ENCODE measurements at places on chromosomes 5 and 9.

DNA sequence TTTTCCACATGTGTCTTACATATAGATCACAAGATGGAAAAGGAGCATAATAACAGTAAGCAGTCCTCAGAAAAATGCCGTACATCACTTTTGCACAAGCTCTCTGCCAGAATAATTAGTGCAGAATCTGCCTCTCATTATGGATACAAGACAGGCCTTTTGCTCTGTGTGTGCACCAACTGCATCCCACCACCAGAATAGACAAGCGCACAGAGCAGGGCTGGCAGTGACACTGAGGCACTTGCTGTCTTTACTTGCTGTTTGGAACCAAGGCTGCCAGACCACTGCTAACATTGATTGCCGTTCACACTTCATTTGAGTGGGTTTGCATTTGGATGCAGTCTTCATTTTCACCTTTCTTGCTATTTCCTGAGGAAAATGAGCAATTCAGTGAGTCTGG is 741.3 kb downstream of the TLE1 start:
- DNase-seq, result no peak

GRCh38 chr9:72305102-72305546 is 59.9 kb downstream of the ZFAND5 start:
- no peak for DNase-seq

DNA sequence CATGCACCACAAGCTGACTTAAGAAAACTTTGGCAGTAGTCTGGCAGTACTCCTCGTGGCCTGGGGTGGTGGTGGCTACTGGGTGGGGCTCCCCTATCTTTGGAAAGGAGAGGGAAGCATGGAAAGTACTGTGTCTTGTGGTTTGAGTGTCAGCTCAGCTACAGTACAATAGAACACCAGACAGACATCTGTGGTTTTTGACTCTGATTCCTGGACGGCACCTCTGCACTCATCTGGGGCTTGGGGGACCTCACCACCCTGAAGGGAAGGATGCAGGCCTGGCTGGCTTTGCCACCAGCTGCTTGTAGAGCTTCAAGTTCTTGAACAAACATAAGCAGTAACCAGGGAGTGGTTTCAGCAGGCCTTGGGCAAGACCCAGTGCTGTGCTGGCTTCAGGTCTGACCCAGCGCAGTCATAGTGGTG is 40.6 kb downstream of the TNFSF8 start:
- no peak for DNase-seq

- DNase-seq, result no peak
These were observed 78.9 kb downstream of the FAM170A start for GRCh38 chr5:119708076-119708790.

DNA sequence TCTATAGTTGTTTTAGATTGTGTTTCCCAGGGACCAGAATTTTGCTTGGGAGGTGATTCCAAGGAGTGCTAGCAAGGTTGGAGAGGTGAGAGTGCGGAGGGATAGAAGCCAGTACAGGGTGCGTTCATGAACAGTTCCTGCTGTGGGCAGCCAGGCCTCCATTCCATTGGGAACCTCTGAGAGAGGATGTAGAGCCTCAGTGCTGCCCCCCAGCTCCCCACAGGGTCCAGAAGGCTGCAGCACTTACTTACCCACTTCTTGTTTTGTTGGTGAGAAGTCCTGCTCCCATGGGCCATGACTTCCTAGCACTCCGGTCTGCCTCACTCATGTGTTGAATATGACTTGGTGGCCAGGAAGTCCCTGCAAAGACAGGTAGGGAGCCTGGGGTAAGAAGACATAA is 128.2 kb upstream of the GAS1 start:
- DNase-seq, result no peak

GRCh38 chr5:125109293-125109692 is 362.9 kb upstream of the ZNF608 start:
- no peak for DNase-seq

DNA sequence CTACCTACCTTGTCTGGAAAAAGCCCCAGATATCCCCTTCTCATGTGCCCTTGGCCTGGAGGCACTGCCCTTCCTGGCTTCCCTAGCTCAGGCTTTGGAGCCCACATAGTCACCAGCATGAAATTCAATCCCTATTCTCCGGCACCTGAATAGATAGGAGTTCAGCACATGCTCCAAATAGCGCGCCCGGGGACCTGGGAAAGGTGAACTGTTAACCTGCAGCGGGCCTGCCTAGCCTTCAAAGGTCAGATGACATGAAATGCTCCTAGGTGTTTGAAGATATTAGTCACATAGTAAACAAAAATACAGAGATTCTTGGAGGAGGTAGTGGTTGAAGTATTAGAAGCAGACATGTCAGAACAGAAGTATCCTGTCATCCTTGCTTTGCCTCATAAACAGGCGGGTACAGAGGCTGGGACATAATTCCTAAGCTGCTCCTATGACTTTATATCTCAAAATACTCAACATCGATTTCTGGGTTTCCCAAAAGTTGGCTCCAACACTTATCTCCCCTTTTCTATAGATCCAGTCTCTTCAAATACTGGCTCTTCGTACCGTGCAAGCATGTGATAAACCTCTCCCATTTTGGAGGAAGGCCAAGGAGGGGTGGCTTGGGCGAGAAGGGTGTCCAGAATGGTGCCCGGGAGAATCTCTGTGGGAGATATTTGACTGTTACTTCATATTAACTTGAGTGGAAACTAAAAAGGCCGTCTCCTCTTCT is 88.0 kb upstream of the ANKH start:
- no peak for DNase-seq

DNA sequence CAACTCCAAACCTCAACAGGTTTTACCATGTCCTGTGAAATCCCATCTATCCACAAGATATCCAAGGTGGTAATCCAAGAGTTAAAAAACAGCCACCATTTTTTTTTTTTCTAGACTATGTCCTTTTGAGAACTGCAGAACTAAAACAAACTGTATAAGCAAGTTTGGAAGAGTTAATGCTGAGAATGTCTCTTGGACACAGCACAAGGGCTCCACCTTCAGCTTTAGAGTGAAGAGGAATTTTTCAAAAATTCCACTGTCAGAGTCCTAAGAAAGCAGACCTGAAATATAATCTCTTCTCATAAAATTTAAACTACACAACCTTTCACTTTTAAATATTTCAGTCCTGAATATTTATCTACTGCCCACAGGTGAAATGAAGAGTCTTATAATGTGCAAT is 167.8 kb upstream of the CCNG1 start:
- no peak for DNase-seq

DNA sequence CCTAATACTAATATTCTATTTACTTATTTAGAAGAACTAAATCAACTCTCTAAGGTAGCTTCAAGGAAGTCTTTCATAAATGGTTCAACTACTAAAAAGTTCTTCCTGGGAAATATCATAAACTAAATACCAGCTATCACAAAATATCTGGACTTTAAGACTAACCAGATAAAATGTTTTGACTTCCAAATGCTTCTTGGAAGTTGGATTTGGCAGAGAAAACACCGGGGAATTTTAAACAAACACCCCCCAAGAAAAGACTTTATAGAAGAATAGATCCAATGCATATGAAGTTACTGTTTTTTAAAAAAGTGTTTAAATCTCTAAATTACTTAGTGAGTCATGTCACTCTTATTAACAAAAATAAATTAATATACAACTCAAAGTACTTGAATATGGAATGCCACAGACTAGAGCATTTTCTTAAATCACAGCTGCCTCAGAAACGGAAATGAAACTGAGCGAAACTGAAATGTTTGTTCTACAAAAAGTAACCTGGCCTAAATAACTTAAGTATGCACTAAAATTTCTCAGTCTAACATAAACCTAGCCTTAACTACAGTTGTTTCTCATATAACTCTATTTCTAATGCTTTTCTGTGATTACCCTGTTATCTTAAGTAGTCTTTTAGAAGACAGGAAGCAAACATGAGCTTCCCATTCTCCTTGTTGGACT is 6.8 kb downstream of the ABCA1 start:
- no peak for DNase-seq

GRCh38 chr5:4627929-4628328 is 512.2 kb upstream of the ADAMTS16 start:
- no peak for DNase-seq

- DNase-seq, result no peak
These were observed 1915.8 kb upstream of the CDH6 start for GRCh38 chr5:29277642-29278041.

- DNase-seq, result no peak
These were observed 379 bp upstream of the CLK4 start for GRCh38 chr5:178627259-178627598.

GRCh38 chr5:31197183-31197582 is 3.7 kb downstream of the CDH6 start:
- DNase-seq, result no peak

DNA sequence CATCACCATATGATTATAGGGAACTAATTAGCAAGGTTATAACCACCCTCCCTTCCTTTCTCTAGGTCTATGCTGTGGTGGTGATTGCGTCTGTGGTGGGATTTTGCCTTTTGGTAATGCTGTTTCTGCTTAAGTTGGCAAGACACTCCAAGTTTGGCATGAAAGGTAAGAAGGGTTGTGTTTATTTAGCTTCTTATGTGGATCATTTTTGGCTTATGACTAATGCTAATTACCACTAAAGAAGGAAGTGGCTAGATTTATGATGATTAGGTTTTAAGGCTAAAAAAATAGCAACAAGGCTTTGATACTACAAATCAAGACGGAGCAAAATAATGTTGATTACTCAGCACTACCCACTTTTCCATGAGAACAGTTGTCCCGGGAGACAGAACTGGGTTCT is 82.4 kb downstream of the NTRK2 start:
- no peak for DNase-seq

DNA sequence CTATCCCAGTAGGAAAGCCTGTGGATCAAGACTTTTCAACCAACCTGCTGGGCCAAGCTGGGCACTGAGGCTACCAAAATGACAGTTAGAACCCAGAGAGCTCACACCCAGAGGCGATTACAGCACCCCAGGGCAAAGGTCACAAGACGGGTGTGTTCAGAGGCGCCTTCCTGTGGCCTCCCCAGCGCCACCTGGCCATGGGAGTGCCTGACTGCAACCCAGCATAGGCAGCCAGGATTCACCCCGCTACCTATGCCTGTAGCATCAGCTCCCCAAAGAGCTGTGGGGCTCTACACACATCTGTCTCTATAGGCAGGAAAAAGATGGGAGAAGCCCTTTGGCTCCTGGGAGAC is 33.5 kb downstream of the PDGFRB start:
- no peak for DNase-seq

- no peak for DNase-seq
These were observed 176.7 kb downstream of the CCDC171 start for GRCh38 chr9:15729507-15729906.

GRCh38 chr9:8750639-8751051 is 951.1 kb upstream of the DMAC1 start:
- no peak for DNase-seq

GRCh38 chr5:124310453-124310852 is 436.0 kb downstream of the ZNF608 start:
- DNase-seq, result no peak

DNA sequence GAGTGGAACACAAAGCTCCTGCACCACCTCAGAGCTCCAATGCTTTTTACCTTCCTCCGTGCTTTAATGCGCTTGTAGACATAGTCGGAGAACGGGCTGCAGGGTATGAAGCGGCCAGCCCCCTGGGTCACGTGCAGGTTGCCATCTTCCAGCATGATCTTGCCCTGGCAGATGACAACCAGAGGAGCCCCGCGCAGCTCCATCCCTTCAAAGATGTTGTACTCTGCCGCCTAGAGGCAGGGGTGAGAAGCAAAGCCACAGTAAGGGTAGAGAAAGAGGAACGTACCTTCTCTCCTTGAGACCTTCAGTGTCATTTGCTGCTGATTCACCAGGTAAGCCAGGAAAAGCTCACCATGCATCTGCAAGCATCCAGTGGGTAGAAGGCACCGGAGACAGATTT is 112.3 kb downstream of the DPYSL3 start:
- DNase-seq, result no peak

DNA sequence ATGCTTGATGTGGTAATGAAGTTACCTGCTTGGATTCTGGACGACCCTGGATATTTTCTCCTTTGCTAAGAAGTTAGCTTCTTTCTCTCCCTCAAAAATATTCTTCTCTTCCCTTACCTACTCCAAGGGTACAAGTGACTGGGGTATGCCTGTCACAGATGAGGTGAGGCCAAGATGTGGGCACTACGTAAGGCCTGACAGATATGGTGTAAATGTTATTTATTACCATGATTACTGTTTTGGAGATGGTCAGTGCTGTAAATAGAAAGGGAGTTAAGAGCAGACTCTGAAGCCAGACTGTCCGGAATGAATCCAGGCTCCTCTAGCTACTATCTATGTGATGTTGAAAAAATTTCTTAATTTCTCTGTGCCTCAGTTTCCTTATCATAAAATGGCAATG is 1.1 kb upstream of the KIAA1958 start:
- DNase-seq, result no peak

DNA sequence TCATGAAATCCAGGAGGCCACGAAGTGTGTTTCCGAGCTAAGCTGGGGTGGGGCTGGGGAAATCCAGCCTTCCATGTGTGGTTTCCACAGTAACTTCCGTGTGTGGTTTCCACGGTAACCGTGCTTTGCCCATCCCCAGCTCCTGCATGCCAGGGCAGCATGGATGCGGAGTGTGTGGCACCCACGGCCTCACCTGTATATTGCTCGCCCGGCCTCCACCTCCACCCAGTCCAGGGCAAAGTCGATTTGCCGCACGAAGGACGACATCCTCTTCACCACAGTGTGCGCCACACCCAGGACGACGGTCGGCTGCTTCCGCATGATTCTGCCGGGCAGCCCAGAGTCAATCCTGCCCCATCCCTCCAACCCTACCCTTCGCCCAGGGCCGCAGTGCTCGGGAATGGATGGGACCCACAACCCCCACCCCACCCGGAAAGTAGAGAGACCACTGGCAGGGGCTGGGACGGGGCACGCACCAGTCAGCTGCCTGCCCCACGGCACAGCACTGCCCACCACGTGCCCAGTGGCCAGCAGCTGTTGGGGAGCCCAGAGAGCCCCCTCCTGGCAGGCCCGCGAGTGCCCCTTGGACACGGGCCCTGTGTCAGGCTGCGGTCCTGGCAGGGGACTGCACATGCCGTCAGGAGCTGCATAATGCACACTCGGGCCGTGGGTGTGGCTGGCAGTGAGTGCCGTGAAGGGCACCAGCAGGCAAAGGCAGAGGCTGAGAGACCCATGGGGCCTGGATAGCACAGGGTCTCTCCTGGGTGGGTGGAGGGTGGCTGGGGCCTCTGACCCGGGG is 39.0 kb upstream of the NSMF start:
- DNase-seq, result no peak

- no peak for DNase-seq
These were observed 12.3 kb downstream of the IFNA21 start for GRCh38 chr9:21154018-21154608.

DNA sequence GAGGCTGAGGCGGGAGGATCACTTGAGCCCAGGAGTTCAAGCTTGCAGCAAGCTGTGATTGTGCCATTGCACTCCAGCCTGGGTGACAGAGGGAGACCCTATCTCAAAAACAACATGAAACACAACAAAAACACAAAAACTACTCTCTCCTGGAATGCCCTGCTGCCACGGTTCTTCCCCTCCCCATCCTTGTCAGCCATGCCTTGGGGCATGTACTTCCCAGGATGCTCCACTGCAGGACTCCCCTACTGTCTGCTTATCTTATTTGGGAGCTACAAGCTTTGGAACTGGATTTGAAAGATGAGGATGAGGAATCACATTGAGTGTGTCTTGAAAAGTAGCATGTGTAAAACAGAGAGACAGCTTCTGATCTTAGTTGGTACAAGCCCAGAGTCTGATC is 40.1 kb upstream of the KIAA1958 start:
- DNase-seq, result no peak

Data from stimulated activated CD4-positive, alpha-beta T cell treated with anti-CD3 and anti-CD28 coated beads, Interleukin-1b, Interleukin-23, amount 100 ng/mL, for 1 hour (primary cell).